LoVo (cell line): ENCODE measurements at places on chromosomes 11 and 22.

GRCh38 chr11:8331767-8332166, 68.1 kb upstream of the LMO1 start:
- no peak for DNase-seq

DNA sequence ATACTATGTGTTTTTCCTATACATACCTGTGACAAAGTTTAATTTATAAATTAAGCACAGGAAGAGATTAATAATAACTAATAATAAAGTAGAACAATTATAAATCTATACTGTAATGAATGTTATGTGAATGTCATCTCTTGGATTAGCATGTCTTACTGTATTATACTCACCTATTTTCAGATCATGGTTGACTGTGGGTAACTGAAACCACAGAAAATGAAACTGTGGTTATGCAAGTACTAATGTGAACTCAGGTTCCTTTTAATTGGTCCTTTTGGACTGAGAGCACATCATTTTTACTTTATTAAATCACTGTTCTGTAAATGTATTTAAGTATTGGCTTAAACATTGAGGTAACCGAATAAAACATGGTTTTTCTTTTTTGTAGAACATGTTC, 108.8 kb downstream of the PPP6R3 start:
- DNase-seq, result no peak

- DNase-seq, result no peak
These were observed 13.8 kb upstream of the TFIP11 start for GRCh38 chr22:26525946-26526564.

- DNase-seq, result no peak
These were observed 148.3 kb downstream of the PKNOX2 start for GRCh38 chr11:125312812-125313211.

DNA sequence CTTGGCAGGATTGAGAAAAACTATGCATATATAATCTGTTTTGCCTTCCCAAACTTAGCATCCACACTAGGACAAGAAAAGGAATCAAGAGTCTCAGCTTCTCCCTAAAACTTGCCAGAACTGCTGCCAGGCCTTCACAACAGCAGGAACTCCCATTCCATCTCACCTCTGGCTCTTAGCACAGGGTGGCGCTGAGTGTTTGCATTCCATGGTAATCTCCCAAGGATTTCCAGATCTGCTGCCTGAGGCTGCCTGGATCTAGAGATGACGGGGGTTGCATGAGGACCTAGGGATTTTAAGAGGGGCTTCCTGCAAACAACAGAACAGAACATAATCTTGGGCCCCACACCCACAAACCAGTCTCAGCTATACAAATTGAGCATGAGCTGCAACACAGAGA, 87.1 kb upstream of the OPCML start:
- DNase-seq, result no peak
